CD4-positive, alpha-beta T cell treated with Interleukin-15 for 1 hour (primary cell): ENCODE measurements at places on chromosomes 12 and 14.

DNA sequence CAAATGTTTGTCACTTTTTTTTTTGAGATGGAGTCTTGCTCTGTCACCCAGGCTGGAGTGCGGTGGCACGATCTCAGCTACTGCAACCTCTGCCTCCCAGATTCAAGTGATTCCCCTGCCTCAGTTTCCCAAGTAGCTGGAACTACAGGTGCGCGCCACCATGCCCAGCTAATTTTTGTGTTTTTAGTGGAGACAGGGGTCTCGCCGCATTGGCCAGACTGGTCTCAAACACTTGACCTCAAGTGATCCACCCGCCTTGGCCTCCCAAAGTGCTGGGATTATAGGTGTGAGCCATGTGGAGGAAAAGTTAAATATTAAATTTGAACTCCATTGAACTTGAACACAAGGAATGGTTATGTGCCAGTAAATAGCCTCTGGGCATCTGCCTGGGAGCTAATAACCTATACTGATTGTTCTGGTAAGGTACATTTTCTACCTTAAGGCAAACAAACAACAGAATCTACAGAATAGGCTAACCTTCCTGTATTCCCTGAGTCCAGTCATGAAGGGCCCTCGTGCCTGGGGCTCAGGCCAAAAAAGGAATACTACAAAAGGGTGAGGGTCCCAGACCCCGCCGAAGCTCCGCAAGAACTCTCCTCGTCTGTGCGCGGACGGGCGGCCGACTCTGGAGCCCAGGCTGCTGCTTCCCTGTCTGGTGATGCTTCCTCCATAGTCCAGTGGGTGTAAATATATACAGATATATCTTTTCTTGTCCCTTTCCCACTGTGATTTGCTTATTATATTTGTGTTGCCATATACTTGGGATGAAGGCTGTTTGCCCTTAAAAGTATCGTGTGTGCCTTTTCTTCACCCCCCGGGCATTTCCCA, 74.0 kb upstream of the EIF5 start:
- no peak for DNase-seq

- no peak for DNase-seq
These were observed 14.4 kb downstream of the TTLL5 start for GRCh38 chr14:75675265-75675960.

GRCh38 chr14:81533212-81533535, 479 bp downstream of the SEL1L start:
- no peak for DNase-seq

DNA sequence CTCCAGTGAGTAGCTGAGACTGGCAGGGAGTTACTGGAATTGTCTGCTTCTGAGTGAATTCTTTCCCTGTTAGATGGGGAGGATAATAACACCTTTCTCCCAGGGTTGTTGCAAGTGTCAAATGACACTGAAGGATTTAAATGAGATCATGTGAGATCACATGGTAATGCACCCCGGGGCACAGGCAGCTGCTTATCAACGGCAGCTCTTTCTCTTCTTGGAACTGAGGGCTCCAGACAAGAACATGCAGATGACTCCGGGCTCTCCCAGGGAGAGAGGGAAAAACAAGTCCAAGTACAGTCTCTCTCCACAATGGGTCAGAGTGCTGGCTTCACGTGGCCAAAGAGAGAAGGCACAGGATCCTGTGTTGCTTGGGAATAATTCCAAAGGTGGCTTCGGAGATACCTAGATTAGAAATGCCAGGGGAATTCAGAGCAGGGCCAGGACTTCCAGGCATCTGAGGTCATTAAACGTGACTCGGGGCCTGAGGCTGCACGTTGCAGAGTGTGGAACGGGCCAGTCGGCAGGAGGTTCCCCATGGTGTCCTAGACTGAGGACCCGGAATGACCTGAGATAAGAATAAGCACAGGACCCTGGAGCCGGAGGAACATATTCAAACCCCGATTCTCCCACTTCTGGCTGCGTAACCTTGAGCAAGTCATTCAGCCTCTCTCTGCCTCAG, 109.2 kb downstream of the PRMT8 start:
- DNase-seq = no peak

- no peak for DNase-seq
These were observed 36.9 kb downstream of the ITPK1 start for GRCh38 chr14:93078870-93079269.

- no peak for DNase-seq
These were observed 94.8 kb downstream of the LRP6 start for GRCh38 chr12:12171991-12172511.

DNA sequence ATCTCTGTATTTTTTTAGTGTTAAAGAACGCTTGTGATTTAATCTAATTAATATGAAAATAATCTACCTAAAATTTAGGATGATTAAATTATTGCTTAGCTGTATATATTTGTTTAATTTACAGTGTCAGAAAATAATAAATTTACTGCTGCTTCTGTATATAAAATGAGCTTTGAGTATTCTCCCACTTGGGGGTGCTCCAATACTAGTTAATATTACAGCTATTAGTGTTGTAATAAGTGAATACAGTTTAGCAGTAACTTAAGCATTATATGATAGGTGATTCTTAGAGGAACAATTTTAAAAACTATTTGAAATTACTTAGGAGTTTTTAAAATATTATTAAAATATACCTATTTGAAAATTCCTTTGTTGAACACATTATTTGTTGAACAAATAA, 62.2 kb downstream of the PAPOLA start:
- no peak for DNase-seq

GRCh38 chr12:68375756-68376695, 43.9 kb upstream of the MDM1 start:
- DNase-seq = no peak

DNA sequence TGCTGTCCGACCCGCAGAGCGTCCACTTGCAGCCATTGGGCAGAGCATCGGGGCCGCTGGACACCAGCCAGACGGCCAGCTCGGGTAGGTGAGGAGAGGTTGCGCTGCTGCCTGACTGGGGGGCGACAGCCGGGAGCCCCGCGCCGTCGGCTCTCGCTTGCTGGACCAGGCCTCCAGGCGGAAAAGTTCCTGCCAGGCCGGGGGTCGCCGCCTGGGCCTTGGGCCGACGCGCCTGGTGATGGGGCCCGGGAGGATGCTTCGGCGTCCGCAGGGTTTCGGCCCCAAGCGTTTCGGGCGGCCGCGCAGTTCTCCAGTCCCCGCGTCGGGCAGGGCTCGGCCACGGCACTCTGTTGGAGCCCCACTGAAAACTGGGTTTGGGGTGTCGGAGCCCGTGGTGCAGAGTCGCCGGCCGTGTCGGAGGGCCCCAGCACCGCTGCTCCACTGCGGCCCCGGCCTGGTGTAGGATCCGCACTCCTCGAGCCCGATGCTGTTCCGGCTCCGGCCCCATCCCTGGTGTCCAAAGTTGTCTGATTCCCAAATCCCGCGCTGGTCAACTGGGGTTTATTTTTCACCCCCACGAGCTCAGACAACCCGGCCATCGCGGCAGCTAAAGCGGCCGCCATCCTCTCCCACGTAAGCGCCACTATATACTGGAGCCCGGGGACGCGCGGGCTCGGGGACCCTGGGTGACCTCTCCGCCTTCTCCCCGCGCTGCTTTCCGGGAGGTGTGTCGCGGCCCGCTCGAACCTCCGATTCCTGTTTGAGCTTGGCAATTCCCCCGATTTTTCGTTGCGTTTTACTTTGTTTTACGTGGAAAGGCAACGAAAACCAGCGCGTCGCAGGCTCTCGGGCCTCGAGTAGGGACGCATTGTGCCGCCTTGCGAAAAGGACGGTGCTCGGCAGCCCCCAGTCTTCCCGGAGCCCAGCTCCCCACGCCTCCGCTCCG, 872 bp downstream of the VSX2 start:
- no peak for DNase-seq

DNA sequence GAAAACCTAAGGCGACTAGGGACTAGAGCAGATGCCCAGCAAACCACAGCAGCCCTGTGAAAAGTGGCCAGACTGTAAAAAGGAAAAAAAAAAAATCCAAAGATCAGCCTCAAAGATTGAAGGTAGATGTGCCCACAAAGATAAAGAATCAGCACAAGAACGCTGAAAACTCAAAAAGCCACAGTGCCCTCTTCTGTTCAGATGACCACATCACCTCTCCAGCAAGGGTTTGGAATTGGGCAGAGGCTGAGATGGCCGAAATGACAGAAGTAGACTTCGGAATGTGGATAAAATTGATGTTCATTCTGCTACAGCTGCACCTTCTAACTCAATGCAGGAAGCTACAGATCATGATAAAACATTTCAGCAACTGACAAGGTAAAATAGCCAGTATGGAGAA, 154.4 kb downstream of the GPHN start:
- no peak for DNase-seq

- no peak for DNase-seq
These were observed 1143.6 kb downstream of the FLRT2 start for GRCh38 chr14:86673523-86673969.

GRCh38 chr12:113461666-113462065, 10.0 kb downstream of the LHX5 start:
- DNase-seq = no peak
